ENCODE measurements at places on chromosomes 2 and 18.

DNA sequence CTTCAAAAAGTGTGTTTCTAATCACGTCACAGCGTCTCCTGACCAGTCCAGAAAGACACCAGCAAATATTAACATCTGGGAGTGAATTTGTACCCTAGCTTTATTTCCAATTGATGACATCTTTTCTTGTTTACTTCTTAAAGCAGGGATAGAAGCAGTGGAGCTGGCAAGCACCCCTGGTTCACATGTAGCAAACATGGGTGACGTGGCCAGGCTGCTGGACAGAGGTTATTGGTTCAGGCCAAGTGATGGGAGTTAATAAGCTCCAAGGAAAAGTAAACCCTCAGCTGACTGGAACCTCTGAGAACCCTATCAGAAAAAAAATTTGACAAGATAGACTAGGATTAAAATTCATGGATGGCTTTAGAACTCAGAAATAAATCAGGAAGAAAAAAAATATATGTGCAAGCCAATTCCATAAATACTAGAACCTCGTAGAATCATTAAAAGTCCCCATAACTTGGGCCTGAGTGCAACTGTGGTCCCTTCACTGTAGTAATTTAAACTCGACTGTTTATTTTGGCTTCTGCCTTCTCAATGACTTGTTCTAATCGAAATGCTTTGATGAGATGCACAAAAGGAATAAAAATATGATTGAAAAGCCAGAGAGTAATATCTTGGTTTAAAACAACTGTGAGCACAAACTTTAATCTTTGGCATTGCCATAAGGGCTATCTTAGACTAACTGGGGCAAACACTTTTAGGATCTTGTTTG, 121.5 kb upstream of the CTAGE1 start:
- DNase-seq, result no peak

GRCh38 chr2:10035633-10036032, 7.7 kb upstream of the KLF11 start:
- no peak for DNase-seq

- no peak for DNase-seq
Measured at GRCh38 chr2:72619626-72620025, 206.2 kb downstream of the EXOC6B start.

GRCh38 chr2:175431101-175431946, 249.8 kb upstream of the ATP5MC3 start:
- DNase-seq, result peak; percentile 85

DNA sequence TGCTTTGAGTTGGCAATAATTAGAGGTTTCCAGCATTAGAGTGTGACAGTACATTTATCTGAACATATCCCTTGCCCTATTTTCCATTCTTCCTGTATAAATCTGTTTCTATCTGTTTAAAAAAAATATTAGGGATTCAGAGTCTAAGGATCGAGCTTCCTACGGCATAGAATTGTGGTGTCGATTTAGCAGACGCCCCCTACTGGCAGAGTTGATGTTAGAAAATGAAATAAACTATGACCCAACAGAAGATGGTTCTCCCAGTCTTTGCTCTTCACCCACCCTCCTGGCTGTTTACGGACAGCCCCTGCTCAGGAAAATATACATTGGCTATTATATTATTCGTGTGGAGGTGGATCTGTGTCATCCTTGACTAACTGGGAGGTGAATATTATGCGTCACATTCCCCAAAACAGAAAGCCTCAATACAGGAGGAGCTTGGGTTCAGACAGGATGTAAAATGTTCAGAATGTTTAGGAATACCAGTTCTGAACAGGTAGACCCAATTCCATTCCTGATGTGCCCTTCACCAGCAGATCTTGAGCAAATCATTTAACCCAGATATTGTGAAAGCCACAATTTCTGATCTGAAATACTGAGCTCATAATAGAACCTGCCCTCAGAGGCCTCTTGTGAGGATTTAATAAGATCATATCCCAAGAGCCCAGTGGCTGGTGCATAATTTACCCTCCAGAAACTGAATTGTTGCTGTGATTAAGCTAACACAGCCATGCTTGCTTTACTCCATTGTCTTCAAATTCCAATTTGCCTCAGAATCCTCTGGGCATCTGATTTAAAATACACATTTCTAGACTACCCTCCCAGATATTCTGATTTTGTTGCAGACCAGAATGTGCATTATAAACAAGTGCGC, 10.8 kb upstream of the ERMN start:
- peak; percentile 52 for DNase-seq
